NCI-H2029 treated with DMSO at 0.1 percent for 48 hours (cell line): ENCODE measurements at places on chromosomes 1 and 21.

GRCh38 chr1:18900303-18900841, 2.0 kb downstream of the ALDH4A1 start:
- DNase-seq = no peak

DNA sequence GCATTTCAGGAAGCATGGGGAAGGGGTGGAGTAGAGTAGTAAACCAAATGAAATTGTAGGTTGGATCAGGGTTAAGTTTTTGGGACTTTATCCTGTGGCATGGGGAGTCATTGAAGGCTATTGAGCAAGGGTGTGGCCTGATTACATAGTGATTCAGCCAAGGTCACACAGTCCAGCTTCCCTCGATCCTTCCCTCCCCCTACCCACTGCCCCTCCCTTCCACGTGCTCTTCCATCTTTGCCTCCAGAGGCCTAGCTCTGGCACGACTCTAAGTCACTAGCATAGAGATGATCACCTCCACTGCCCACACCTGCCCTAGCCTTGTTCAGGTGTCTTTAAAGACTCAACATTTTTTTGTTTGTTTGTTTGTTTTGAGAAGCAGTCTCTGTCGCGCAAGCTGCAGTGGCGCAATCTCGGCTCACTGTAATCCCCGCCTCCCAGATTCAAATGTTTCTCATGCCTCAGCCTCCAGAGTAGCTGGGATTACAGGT, 37.2 kb upstream of the SLC9A1 start:
- no peak for DNase-seq

GRCh38 chr1:150387200-150387599, 23.3 kb downstream of the RPRD2 start:
- DNase-seq = no peak

- DNase-seq = no peak
Observed at GRCh38 chr21:40689217-40689616, 157.7 kb downstream of the DSCAM start.

GRCh38 chr1:228802386-228803220, 67.3 kb downstream of the RHOU start:
- no peak for DNase-seq

- DNase-seq = no peak
Observed at GRCh38 chr1:221839782-221840395, 98.0 kb upstream of the DUSP10 start.

DNA sequence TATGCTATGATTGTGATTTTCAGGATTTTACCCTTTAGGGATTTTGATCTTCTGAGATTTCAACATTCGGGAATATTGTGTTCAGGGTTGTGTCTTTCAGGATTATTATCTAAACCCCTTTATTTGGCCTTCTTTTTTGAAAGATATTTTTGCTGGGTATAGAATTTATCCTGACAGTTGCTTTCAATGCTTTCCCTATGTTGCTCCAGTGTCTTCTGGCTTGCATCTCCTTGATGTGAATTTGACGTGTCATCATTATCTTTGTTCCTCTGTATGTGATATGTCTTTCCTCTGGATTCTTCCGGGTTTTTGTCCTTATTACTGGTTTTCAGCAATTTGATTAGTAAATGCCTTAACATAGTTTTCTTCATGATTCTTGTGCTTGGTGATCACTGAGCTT, 25.9 kb upstream of the RIPK4 start:
- DNase-seq = no peak

DNA sequence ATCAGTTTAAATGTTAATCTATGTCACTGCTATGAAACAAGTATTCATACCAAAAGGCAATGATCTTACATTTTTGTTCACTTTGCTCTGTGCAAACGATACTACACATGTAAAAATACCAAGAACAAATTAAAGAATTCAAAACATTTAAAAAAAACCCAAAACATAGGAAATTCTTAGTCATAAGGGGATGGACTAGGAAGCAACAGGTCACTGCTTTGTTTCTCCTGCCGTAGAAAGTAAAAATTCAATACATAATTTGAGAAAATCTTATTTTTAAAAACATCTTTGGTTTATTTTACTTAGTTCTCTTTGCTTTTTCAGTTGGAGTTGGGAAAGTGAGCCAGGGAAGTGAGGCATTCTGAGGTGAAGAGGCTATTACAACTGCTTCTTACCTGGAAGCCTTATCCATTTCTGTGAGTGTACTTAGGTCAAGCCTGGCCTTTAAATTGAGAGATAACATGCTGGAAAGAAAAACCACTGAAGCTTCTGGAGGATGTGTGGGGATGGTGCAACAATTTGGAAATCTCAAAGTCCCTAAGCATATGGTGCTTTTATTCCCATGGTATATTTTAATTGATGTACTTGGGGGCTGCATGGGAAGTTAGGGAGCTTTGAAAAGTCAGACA, 183.5 kb downstream of the CDC42BPA start:
- no peak for DNase-seq

DNA sequence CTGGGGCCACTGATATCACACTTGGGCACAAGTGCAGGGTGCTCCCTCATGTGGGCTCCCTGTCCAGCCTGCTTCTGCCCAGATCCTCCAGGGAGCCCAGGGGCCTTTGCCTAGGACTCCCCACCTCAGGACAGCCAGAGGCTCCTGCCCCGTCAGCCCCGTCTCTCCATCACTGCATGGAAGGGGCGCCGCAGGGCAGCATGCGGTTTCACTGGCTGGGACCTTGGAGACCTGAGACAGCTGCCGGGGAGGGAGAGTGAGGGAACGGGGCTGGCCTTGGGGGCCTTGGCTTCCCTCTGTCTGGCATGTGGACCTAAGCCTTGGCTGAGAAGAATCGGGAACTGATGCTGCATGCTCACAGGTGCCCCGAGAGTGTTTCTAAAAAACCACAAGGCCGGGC, 46.5 kb downstream of the KCNAB2 start:
- DNase-seq = no peak

DNA sequence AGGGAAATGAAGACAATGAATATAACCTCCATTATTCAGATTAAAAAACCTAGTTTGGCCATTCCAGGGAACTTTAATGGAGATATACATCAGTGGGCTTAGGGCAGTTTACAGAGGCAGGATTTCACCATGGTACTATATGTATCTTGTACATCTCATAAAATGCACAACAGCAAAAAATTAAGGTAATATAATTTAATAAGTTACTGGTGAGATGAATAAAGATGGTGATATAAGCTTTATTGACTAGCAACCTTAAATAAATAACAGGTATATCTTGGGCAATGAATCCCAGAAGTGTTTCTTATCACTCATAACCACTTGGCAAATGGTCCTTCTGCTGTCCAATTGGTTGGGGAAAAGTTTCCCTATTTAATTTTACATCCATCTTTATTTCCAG, 29.0 kb downstream of the XCL1 start:
- DNase-seq = no peak

DNA sequence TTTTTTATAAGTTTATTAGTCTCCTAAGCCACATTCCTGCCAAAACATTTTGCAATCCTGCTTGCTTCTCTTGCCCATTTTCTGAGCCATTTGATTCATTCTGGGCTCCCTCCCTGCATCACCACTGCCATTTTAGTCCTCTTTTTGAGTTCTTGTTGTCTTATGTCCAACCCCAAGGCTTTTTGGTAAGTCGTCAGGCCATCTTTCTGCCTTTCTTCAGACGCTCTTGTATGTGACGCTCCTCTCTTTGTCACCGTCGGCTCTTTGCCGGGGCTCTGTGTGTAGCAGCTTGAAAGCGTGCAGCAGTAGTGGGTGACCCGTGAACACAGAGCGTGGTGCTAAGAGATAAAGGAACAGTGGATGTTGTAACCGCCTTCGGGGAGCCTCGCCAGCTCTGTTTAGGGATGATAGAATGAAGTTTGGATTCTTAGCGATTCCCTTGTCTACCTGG, 14.6 kb downstream of the HUNK start:
- no peak for DNase-seq

GRCh38 chr21:43341378-43342161, 85.4 kb downstream of the SIK1 start:
- no peak for DNase-seq

DNA sequence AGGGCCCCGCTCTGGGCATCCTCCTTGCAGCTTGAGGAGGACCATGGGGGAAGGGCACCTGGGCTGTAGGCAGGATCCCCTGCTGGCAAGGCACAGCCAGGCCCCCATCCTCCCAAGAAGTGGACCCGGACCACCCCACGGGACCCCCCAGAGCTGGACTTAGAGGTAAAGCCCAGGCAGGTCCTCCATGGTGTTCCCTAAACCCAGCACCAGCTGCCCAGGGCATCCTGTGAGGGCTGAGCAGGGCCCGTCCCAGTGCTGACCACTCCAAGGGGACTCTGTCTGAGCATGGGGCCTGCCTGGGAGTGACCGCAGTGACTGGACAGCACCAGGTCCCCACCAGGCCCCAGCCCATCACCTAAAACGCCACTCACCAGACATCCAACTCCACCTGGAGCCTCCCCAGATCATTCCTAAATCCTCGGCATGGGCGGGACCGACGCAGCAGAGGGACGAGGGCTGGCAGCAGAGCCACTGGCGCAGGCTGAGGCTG, 21.3 kb downstream of the COL6A2 start:
- DNase-seq = no peak

DNA sequence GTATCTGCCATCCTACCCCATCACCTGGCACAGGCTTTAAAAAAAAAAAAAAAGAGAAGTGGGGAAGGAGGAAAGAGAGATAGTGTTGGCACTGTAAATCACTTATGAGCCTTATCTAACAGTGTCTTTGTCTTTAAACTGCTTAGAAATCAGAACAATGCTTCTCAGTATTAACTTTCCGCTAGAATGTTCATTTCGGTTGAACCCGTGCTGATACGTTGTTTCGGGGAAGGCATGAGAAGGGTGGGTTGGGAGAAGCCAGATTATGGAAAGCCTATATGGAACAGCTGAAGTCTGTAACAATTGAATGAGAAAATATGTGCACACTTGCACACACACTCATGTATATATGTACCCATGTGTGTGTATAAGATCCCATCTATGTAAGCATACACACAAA, 170.8 kb downstream of the GALNT2 start:
- DNase-seq = no peak

- no peak for DNase-seq
Observed at GRCh38 chr1:70093250-70093975, 112.0 kb downstream of the LRRC40 start.

- no peak for DNase-seq
Observed at GRCh38 chr1:177783051-177783450, 186.8 kb downstream of the SEC16B start.

- DNase-seq = no peak
Observed at GRCh38 chr1:146010126-146010738, 11.3 kb downstream of the HJV start.

DNA sequence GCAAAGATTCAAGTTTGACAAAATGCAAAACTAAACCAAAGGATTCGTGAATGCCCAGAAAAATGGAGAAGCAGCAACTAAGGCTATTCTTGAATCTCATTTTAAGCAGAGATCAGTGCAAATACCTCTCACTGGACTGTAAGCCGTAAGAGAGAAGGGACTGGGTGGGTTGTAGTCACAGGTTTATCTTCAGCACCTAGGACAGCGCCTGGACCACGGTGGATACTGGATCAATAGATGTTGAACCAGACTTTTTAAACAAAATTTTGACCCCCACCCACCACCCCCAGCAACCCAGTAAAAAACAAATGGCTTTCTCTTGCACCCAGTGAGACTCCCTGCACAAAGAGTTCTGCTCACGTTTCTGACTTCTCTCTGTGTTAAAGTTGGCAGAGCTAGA, 347.1 kb downstream of the AJAP1 start:
- DNase-seq = no peak

DNA sequence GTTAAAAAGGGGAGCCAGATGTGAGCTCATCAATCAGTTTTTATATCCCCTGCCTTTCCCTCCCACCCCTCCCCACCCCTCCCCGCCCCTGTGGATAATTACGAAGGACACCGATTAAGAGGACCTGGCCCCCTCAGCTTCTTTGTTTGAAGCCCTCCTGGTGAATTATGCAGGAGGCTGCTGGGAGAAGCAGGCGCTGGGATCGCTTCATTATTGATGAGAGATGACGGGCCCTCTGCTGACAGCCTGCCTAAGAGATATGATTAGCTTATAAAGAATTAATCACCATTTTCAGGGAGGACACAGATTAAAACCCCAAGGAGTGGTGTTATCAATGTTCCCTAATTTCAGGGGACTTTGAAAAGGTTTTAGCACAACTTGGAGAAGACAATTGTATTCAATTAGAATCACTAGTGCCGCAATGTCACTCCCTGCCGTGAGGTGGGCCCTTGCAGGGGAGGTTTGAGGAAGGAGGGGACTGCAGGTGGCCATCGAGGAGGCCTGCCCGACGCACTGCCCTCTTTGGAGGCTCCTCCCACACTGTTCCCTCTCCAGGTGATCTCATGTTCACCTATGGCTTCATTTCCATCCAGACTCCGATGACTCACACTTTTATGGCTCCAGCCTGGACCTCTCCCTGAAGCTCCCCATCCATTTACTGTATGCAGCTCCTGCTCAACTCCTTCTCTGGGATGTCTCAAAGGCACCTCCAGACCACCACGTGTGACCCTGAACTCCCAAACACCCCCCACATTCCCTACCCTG, 67.0 kb upstream of the KLHDC7A start:
- no peak for DNase-seq

GRCh38 chr1:31215065-31215570, 24.6 kb downstream of the NKAIN1 start:
- DNase-seq = no peak

DNA sequence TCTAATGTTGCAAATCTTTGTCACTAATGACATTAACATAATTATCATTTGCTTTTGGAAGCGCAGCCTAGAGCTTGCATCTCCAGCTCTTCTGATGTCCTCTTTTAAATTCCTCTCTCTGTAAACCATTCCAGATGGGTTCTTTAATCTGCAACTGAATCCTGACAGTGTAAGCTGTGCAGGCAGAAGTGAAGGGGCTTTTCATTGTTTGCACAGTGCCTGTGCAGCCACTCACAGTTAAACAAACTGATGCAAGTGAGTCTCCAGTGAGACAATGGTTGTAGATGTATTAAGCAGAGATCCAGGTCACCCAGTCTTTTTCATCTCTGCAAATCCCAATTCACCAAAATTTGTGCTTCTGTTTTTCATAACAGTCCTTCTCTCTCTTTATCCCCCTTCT, 22.5 kb upstream of the FCRL5 start:
- peak; percentile 29 for DNase-seq

DNA sequence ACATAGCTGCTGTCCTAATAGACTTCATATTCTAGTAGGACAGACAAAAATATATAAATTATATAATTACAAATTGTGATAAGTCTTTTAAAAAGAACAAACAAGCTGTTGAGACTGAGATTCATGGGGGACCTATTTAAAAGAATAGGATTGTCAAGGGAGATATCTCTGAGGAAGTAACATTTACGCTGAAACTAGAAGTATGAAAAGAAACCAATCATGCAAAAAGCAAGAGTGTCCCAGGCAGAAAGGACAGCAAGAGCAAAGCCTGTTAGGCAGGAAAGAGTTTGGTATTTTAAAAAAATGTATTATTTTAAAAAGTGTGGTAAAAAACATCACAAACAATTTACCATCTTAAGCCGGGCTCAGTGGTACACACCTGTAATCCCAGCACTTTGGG, 9.1 kb upstream of the METTL13 start:
- DNase-seq = no peak

DNA sequence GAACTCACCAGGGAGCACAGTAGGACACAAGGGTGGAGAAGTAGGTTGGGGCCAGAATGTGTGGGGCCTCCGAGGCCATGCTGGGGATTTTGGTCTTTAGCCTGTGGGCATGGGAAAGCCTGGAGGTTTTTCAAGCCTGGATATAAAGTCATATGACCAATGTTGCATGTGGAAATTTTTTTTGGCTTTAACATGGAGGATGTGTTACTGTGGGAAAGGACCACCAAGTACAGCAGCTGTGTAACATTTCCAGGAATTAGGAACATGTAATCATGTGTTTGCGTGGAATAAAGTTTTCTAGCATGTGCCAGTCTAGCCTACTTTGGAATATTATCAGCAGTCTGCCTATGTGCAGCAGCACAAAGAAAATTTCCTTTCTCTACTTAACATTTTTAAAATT, 78.5 kb downstream of the TNFSF18 start:
- DNase-seq = no peak

- no peak for DNase-seq
Observed at GRCh38 chr21:32312976-32313375, 14.3 kb downstream of the MRAP start.
